ENCODE measurements at places on chromosomes 12 and 14. TPM values are rescaled to one million over a fixed set of nuclear protein-coding genes. Genes with fewer than 3 reads are reported as not detected.

GRCh38 chr12:70486588-70486987, 120.5 kb downstream of the KCNMB4 start:
- H3K27ac ChIP-seq, result no peak overlapping the region
- no peaks in the 10 kb centered on the region for H3K27me3 ChIP-seq
- H3K36me3 ChIP-seq, result no peaks in the 10 kb centered on the region
- no peak overlapping the region for H3K4me3 ChIP-seq
- DNase-seq, result no peak
- no peaks in the 10 kb centered on the region for H3K4me1 ChIP-seq

- H3K27ac ChIP-seq, result peak overlapping the region; percentile 32
- no peaks in the 10 kb centered on the region for H3K27me3 ChIP-seq
- H3K4me1 ChIP-seq, result peaks cover 33% of the 10 kb centered on the region
- H3K4me3 ChIP-seq, result no peak overlapping the region
These were observed 47.6 kb upstream of the SLC2A13 start for GRCh38 chr12:40153432-40153831.

DNA sequence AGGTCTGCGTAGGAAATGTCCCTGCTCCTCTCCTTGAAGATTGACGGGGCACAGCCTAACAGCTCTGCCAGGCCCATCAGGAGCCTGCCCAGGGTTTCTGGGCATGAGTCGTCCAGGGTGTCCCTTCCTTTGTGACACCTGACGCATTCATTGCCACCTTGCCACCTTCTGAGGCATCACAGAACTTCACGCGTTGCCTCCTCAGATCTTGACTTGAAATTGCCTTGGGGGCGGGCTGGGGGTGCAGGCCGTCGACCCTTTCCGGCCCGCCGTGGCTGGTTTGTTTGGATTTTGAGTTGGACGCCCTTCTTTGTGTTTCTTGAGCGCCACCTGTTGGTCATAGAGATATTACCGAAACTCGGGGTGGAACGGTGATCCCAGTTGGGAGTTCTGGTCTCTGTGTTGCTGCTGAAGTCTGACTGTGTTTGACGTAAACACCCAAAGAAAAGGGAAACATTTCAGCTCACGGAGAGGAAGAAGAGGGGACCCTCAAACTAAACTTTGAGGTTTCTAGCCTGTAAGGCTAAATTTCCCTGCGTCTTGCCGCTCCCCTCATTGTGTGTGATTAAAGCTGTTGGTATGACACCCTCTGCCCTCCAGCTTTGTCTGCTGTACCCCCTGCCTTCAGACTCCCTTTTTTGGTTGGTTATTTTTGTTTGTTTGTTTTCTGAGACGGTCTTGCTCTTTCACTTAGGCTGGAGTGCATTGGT, 44.6 kb downstream of the MLXIP start:
- peaks cover 8% of the 10 kb centered on the region for H3K36me3 ChIP-seq
- no peak overlapping the region for H3K27ac ChIP-seq
- peak; percentile 84 for DNase-seq
- peak overlapping the region; percentile 1 for H3K4me3 ChIP-seq
- H3K27me3 ChIP-seq, result no peaks in the 10 kb centered on the region

DNA sequence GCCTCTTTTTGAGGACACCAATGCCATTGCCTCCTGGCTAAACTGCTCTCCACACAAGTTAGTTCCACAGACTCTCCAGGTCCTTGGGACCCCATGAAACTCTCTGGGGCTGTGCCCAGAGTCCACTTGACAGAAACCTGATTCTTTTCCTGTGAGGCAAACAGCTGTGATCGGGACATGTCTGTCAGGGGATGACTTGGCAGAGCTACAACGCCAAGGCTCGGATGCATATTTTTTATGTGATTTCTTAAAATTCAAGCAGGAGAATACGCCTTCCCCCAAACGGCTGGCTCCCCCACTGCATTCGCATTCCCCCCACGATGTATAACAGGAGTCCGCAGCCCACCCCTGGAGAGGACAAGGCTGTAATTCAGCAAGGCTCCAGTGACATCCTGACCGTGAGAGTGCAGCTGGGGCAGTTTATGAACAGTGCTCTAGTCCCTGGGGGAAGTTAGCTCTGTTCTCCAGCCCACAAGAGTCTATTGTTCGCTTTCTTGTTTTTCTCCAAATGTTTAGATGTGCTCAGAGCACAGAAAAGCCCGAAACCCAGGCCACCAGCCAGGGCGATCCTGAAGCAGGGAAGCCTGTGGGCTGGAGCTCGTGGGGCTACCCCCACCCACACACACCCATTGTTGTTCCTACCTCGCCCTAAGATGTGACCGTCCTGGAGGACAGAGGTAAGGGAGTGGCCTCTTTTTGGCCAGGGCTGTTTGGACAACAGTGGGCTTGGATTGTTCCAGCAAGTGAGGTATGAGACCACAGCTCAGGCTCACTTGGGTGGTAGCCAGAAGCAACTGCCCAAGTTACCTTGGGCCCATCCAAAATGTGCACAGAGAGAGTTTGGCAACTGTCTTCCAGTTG, 159.5 kb downstream of the ZFP36L1 start:
- peaks cover 7% of the 10 kb centered on the region for H3K4me1 ChIP-seq
- no peaks in the 10 kb centered on the region for H3K36me3 ChIP-seq
- H3K27me3 ChIP-seq, result no peaks in the 10 kb centered on the region
- no peak overlapping the region for H3K27ac ChIP-seq

DNA sequence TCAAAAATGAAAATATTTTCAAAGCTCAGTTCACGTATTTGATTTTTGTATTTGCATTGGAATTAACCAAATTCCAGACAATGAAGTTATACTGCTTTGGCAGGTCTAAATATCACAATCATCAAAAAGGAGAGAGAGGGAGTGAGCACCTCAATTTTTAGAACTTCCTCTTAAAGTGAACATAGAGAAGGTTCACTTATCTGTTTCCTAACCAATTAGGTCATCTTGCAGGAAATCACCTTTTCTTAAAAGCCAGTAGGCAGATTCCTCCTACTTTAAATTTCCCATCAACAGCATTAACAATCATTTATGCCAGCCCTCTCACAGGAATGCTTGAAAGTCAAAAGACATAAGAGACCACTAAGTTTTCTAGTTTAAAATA, 388.7 kb downstream of the ZFP36L1 start:
- peak overlapping the region; percentile 49 for H3K27ac ChIP-seq
- H3K27me3 ChIP-seq, result no peaks in the 10 kb centered on the region
- peaks cover 6% of the 10 kb centered on the region for H3K36me3 ChIP-seq
- DNase-seq, result no peak
- no peak overlapping the region for H3K4me3 ChIP-seq
- H3K4me1 ChIP-seq, result peaks cover 40% of the 10 kb centered on the region

GRCh38 chr14:72608391-72609204, 285.3 kb downstream of the DPF3 start:
- peak; percentile 90 for DNase-seq
- H3K4me1 ChIP-seq, result peaks cover 14% of the 10 kb centered on the region
- no peaks in the 10 kb centered on the region for H3K27me3 ChIP-seq
- no peak overlapping the region for H3K4me3 ChIP-seq

DNA sequence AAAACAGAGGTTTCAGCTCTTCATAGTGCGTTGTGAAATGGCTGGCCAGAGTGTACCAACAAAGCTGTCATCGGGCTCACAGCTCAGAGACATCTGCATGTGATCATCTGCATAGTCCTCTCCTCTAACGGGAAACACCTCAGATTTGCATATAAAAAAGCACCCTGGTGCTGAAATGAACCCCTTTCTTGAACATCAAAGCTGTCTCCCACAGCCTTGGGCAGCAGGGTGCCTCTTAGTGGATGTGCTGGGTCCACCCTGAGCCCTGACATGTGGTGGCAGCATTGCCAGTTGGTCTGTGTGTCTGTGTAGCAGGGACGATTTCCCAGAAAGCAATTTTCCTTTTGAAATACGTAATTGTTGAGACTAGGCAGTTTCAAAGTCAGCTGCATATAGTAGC, 14.3 kb upstream of the PAPLN start:
- no peak for DNase-seq
- H3K36me3 ChIP-seq, result peaks cover 72% of the 10 kb centered on the region
- H3K27me3 ChIP-seq, result no peaks in the 10 kb centered on the region
- H3K4me3 ChIP-seq, result no peak overlapping the region

DNA sequence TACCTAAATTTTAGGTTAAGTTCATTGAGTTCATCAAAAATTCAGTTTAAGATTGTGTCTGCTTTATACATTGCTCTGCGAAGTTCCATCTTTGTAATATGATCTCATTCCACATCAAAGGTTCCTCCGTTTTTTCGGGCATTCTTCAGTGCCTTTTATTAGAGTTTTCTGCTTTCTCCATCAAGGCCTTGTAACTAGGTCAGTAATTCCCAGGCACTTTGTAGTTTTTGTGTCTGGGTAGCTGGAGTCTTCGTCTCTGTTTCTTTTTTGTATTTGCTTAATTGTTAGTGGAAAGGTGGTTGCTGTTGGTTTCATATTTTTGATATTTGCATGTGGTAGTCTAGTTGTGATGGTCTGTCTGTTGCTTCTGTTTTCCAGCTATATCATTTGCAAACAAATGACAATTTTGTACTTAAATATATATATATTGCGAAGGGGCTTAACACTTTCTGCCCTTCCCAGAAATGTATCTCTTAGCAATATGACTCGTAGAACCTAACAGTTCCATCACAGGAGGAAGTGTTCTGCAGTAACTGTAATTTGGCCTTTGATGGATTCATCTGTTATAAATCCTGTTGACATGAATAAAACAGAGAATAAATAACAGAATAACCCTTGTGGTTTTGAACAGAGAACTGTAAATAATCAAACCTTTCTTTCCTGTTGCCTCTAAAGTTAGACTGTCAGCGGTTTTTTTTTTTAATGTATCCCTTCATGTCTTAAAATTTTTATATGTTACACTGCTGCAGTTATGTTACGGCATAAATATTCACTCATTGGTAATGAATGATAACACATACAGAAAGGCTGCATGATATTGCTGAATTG, 88.4 kb upstream of the DYNC1H1 start:
- H3K4me1 ChIP-seq, result peaks cover 6% of the 10 kb centered on the region
- peaks cover 20% of the 10 kb centered on the region for H3K36me3 ChIP-seq
- no peak overlapping the region for H3K4me3 ChIP-seq
- no peaks in the 10 kb centered on the region for H3K27me3 ChIP-seq
- no peak overlapping the region for H3K27ac ChIP-seq
- no peak for DNase-seq

DNA sequence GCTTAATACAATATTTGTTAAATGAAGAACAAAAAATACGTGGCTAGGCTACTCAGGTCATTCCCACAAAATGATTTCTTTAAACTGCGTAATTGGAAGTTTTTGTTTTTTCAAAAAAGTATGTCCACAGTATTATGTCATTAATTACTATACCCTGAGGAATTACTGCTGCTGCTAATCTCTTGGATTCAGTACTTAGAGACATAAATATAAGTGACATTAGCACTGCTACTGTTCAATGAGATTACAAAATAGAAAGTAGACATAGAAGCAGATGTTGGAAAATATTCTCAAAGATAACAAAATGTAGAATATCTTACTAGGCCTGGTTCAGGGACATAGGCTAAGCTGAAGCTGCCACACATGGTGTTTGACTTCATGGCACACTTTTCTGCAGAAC, 36.3 kb downstream of the HMGA2 start:
- no peak overlapping the region for H3K4me3 ChIP-seq
- no peak for DNase-seq
- H3K27ac ChIP-seq, result peak overlapping the region; percentile 51

- H3K36me3 ChIP-seq, result no peaks in the 10 kb centered on the region
- H3K27me3 ChIP-seq, result no peaks in the 10 kb centered on the region
- no peaks in the 10 kb centered on the region for H3K4me1 ChIP-seq
- no peak for DNase-seq
- no peak overlapping the region for H3K27ac ChIP-seq
These were observed 124.9 kb upstream of the SYT1 start for GRCh38 chr12:78739653-78740052.

DNA sequence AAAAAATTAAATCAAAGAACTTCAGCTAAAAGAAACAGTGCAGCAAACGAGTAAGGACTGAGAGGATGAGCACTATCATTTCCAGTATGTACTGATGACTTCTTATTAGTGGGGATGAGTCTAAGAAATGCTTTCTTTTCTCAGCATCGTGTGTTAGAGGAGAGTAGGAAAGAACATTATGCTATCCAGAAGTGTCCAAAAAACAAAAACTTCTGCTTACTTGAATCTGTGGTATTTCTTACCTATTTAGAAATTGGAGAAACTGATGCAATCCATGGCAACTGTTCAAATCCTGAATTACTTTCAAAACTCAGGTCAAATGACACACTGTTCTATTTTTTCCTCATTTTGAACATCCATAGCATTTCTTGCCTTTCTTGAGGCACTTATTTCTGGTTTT, 23.7 kb downstream of the ABCD2 start:
- no peaks in the 10 kb centered on the region for H3K36me3 ChIP-seq
- peak overlapping the region; percentile 23 for H3K4me3 ChIP-seq
- H3K27ac ChIP-seq, result peak overlapping the region; percentile 75
- DNase-seq, result peak; percentile 50
- peaks cover 16% of the 10 kb centered on the region for H3K4me1 ChIP-seq

GRCh38 chr12:62254967-62255366, 5.2 kb upstream of the USP15 start:
- DNase-seq, result no peak
- no peaks in the 10 kb centered on the region for H3K27me3 ChIP-seq
- H3K4me3 ChIP-seq, result no peak overlapping the region
- H3K4me1 ChIP-seq, result peaks cover 49% of the 10 kb centered on the region

- peaks cover 28% of the 10 kb centered on the region for H3K36me3 ChIP-seq
- DNase-seq, result peak; percentile 14
- H3K4me3 ChIP-seq, result no peak overlapping the region
- peaks cover 4% of the 10 kb centered on the region for H3K4me1 ChIP-seq
- no peaks in the 10 kb centered on the region for H3K27me3 ChIP-seq
These were observed 16.0 kb downstream of the MRPL42 start for GRCh38 chr12:93483151-93483807.

GRCh38 chr12:60689137-60689536, 1093.3 kb downstream of the SLC16A7 start:
- no peak for DNase-seq
- no peak overlapping the region for H3K27ac ChIP-seq
- H3K4me3 ChIP-seq, result no peak overlapping the region
- H3K27me3 ChIP-seq, result no peaks in the 10 kb centered on the region

DNA sequence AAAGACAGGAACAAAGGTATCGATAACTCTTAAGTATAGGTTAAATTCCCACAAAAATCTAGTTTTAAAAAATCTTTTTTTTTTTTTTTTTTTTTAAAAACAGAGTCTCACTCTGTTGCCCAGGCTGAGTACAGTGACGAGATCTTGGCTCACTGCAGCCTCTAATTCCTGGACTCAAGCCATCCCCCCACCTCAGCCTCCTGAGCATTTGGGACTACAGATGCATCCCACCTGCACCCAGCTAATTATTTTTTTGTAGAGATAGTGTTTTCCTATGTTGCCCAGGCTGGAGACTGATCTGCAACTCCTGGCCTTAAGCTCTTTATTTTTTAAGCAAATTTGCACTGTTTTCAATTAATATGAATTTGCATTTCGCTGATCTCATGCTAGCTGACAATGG, 9.8 kb downstream of the PSEN1 start:
- no peaks in the 10 kb centered on the region for H3K27me3 ChIP-seq
- no peak for DNase-seq
- H3K4me1 ChIP-seq, result peaks cover 18% of the 10 kb centered on the region
- H3K36me3 ChIP-seq, result peaks cover 31% of the 10 kb centered on the region
- no peak overlapping the region for H3K4me3 ChIP-seq

The KLHL33 gene
- 0.14 TPM for total RNA-seq

The BCL11B gene
- 1.4 TPM for total RNA-seq

The OR4K13 gene
- total RNA-seq, result not detected

The FAM161B gene
- 2.1 TPM for total RNA-seq

The TBX5 gene
- total RNA-seq, result not detected

The DNAJC22 gene
- 0.25 TPM for total RNA-seq

The ENDOU gene
- total RNA-seq, result not detected

The SMIM41 gene
- total RNA-seq, result not detected

The ALDH1L2 gene
- 165 TPM for total RNA-seq

The PGF gene
- 2.1 TPM for total RNA-seq

The LMNTD1 gene
- total RNA-seq, result not detected

Data from MCF 10A (cell line).